ENCODE measurements at places on chromosomes 5 and 9. TPM values are rescaled to one million over a fixed set of nuclear protein-coding genes. Genes with fewer than 3 reads are reported as not detected.

- no peak for DNase-seq
These were observed 22.2 kb upstream of the GLDC start for GRCh38 chr9:6667633-6668280.

- DNase-seq = no peak
These were observed 12.8 kb downstream of the FABP6 start for GRCh38 chr5:160242145-160242544.

The KCNIP1 gene
- 0.20 TPM for total RNA-seq

- no peak for DNase-seq
These were observed 379.4 kb upstream of the SGCD start for GRCh38 chr5:155947394-155948062.

- DNase-seq = no peak
These were observed 694 bp upstream of the PHPT1 start for GRCh38 chr9:136848393-136849037.

The SERINC5 gene
- total RNA-seq = 13.7 TPM
